Fibroblast of lung (primary cell): ENCODE measurements at places on chromosomes 4 and X. TPM values are rescaled to one million over a fixed set of nuclear protein-coding genes. Genes with fewer than 3 reads are reported as not detected.
A peak's percentile ranks its signal among the peaks of the same experiment; 100 is the strongest.

- no peak for DNase-seq
Observed at GRCh38 chr4:82398263-82398662, 24.5 kb upstream of the HNRNPD start.

DNA sequence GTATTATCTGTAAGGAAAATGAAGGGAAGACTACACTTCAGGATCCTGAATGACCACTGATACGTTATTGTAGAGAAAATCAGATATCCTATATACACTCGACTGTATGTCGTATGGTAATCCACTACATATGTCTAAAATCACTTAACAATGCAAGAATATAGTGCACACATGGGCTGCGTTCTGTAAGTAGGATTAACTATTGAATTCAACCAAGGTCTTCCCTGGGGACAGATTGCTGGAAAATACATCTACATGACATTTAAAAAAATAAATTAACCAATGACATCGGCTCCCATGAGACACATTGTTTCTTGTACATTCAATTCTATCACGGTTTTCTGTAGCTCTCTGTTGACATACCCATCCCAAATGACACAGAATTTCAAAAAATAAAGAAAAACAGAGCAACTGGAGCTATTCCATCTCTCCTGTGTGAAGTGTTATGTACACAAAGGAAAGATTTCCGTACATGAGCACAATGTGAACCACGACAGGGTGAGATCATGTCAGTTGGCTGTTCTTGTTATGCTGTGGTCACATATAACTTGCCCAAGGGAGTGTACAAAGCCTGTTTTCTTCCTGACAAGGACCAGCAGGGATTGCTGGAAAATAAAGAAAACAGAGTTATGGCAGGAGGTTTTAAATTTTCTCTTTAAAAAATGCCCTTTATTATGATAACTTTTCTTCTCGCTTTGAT, 6.1 kb downstream of the ENOX2 start:
- peak; percentile 40 for DNase-seq

- no peak for DNase-seq
Observed at GRCh38 chr4:79651456-79651855, 243.4 kb upstream of the GK2 start.

- no peak for DNase-seq
Observed at GRCh38 chr4:102687982-102688433, 72.8 kb downstream of the MANBA start.

DNA sequence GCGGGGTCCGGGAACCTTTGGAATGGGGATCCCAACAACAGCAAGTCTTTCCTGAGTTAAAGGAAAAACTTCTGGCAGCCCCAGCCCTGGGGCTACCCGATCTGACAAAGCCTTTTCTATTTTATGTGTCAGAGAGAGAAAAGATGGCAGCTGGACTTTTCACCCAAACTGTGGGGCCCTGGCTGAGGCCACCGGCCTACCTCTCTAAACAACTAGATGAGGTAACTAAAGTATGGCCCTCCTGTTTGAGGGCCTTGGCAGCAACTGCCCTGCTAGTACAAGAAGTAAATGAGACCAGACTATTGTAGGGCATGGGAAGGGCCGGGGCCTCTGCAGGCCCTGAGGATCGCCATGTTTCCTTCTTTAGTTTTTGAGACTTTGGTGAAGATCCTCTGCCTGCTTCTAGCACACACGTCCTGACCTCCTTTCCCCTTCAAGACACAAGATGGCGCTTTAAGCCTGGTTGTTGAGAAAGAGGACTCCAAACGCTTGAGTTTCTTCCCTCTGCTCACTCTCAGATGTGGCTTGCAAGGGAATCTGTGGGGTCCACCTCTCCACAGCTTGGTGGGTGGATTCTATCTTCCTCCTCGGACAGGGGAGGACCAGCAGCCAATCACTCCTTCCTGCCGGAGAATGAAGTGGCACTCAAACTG, 18.5 kb upstream of the DRD5 start:
- DNase-seq, result peak; percentile 72

GRCh38 chr4:8401665-8402064, 38.9 kb downstream of the ACOX3 start:
- DNase-seq, result no peak

GRCh38 chrX:11187001-11187400, 75.9 kb downstream of the HCCS start:
- DNase-seq, result no peak

DNA sequence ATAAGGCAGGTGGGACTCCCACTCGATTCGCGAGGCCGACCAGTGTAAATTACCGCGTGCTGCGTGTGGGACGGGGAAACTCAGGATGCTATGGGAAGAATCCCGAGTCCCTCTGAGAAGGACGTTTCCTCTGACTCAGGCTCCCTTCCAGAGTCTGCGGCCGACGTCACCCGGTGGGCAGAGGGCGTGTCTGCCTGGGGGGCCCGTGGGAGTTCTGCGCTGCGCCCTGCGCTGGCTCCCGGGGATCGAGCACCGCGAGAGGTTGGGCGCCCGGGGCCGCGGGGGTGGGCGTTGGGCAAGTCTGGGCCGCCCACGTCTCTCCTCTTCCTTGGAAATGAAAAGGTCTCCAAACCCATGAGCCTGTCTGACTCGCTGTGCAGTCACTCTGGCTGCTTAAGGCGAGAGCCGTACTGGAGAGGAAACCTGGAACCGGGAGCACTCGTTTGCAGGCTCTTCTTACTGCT, 568 bp downstream of the NIPAL1 start:
- peak; percentile 17 for DNase-seq

DNA sequence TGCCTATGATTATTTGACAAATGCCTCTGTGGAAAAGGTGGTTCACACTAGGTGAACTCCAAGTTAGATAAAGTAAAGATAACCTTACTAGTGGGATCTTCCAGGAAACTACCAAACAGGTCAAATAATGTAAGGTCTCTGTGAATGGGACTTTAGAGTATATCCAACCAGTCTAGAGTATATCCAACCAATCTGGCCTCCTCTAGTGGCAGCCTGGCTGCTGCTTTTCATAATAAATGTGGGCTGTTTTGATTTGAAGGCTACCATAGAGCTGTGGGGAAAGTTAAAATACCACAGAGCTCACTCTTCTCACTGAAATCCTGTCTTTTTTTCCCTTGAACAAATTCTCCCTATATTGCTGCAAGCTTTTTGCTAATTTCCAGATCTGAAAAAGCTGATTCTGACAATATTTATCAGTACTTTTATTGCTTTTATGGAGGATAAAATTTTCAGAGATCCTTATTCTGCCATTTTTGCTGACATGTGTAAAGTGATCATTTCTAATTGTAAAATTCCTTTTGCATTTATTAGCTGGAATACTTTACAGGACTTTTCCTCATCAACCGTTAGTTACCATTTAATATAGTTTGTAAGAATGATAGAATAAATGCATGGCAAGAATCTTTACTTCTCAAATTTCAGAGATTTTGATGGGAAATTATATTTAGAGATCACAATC, 111.3 kb downstream of the TET2 start:
- DNase-seq, result no peak

GRCh38 chr4:159220353-159220752, 117.5 kb downstream of the RAPGEF2 start:
- peak; percentile 19 for DNase-seq

DNA sequence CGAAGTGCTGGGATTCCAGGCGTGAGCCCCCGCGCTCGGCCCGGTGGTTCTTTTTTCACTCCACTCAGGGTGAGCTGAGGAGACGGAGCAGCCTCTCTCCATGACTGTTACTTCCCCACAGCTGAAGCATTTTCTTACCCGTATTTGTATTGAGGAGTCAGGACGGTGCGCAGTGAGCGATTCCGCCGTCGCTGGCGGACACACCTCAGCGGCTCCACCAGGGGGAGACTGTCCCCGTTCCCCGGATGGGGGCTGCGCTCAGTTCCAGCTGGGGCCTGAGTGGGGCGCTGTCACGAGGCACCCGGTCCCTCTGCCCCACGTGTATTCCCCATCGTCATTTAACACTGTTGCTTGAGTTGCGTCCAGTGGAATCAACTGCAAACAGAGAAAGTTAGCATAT, 844.0 kb upstream of the FRG1 start:
- no peak for DNase-seq

- DNase-seq, result peak; percentile 9
Observed at GRCh38 chr4:89468602-89469001, 161.0 kb upstream of the GPRIN3 start.

GRCh38 chr4:93168053-93168452, 660.5 kb upstream of the ATOH1 start:
- no peak for DNase-seq

DNA sequence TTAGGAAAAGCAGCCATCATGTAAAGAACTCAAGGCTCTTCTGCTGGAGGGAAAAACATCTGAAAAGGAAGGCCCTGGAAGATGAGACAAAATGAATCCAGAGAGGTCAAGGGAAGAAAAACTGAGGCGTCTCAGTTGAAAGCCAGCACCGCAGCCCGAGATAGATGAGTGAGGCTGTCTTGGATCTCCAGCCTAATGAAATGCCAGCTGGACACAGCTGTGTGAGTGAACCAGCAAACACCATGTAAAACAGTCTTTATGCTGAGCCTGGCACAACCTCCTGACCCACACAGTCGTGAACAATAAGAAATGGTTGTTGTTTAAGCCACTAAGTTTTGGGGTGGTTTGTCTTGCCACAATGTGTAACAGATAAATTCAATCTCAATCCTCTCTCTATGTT, 48.6 kb upstream of the RASL11B start:
- DNase-seq, result no peak

- DNase-seq, result no peak
Observed at GRCh38 chr4:1519787-1520661, 113.8 kb upstream of the NKX1-1 start.

GRCh38 chr4:85431881-85432485, 43.0 kb upstream of the ARHGAP24 start:
- DNase-seq, result no peak

DNA sequence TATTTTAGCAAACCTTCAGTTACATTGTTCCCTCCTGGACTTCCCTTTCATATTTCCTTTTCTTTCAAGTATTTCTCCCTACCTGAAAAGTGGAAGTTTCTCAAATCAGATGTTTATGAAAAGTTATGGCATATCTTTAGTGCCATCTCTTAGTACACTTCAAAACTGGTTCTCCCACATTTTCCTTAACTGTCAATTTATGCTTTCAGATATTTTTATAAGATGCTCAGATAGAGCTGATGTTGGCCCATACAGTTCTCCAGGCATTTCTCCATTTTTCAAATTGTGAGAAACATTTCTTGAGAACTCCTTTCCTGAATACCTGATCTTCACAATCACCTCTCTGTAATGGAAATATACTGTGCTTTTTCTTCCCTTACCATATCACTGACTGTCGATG, 32.5 kb upstream of the AP1AR start:
- DNase-seq, result no peak

GRCh38 chr4:145927030-145927429, 11.6 kb downstream of the ZNF827 start:
- no peak for DNase-seq

DNA sequence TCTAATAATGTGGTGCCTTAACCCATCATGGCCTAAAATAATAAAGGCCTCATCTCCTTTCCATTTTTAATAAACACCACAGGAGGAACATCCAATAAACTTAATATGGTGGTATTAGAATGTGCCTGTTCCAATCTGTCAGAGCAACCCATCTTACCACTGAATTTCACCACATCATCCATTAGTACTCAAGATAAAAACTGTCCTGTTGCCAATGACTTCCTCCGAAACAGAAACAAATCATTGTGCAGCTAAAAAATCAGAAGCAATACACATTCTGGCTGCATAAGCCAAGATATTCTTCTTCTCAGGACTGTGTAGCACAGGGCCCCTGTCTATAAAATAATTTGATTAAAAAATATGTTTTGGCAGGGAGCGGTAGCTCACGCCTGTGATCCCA, 18.5 kb downstream of the TLR10 start:
- no peak for DNase-seq

- DNase-seq, result no peak
Observed at GRCh38 chr4:112277220-112277619, 8.5 kb downstream of the TIFA start.

DNA sequence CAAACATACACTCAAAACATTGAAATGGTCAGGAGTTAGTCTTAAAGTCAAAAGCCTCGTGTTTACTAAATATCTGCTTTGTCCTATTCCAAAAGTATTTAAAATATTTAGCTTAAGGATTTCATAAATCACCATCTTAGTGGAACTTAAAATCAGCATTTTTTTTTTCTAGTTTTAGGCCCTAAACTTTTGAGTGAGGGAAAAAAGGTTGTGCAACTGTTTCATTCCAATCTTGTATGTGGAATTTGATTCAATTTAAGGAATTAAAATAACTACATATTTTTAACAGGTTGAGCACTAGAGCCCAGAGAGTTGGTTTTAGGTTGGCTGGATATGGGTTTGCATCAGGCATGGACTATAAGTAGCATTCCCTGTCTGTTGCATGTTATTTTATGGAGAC, 35.7 kb upstream of the ANK2 start:
- DNase-seq, result no peak

DNA sequence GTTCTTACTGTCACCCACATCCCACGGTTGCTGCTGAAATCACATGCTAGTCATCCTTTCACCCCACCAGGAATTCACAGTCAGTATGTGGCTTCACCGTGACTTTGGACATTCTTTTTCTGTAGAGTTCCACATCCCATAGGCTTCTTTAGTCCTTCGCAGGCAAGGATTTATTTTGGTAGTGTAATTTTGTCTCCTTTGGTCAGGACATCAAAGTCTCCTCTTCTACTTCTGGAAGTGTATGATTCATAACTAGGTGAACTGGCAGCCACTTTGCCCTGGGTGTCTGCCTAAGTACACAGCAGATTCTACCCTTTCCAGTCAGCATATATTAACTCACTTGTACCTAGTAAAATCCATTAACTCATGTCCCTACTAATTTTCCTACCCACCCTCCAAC, 38.3 kb upstream of the MMAA start:
- peak; percentile 66 for DNase-seq

- DNase-seq, result no peak
Observed at GRCh38 chr4:83174844-83175414, 60.4 kb upstream of the PLAC8 start.

GRCh38 chr4:53717064-53717549, 125.8 kb upstream of the LNX1 start:
- DNase-seq, result peak; percentile 56

GRCh38 chr4:11489453-11490083, 60.9 kb upstream of the HS3ST1 start:
- DNase-seq, result no peak

GRCh38 chr4:10085386-10085785, 31.2 kb downstream of the WDR1 start:
- no peak for DNase-seq

AFF1 gene
- 14.1 and 21.1 TPM in 2 replicates for total RNA-seq

NUDT11 gene
- 7.1 and 7.7 TPM in 2 replicates for total RNA-seq

AFM gene
- total RNA-seq, result not detected in 2 replicates

RBM46 gene
- under 0.01 TPM in 1 of 2 replicates, not detected in the other for total RNA-seq

PFKFB1 gene
- total RNA-seq, result under 0.01 TPM in 1 of 2 replicates, not detected in the other

RIPPLY1 gene
- not detected in 2 replicates for total RNA-seq

POU4F2 gene
- total RNA-seq, result not detected in 2 replicates

CT47C1 gene
- not detected in 2 replicates for total RNA-seq

PRKG2 gene
- total RNA-seq, result 17.5 and 26.5 TPM in 2 replicates

FDCSP gene
- total RNA-seq, result not detected in 2 replicates

RS1 gene
- total RNA-seq, result not detected in 2 replicates

FRG1 gene
- 21.0 and 30.3 TPM in 2 replicates for total RNA-seq

AMER1 gene
- total RNA-seq, result 1.5 and 1.7 TPM in 2 replicates

FGD1 gene
- 3.3 and 4.5 TPM in 2 replicates for total RNA-seq

NXF2B gene
- not detected in 2 replicates for total RNA-seq

SMIM43 gene
- 0.26 and 0.83 TPM in 2 replicates for total RNA-seq

SLC6A14 gene
- not detected in 2 replicates for total RNA-seq
